Activated CD4-positive, alpha-beta T cell treated with anti-CD3 and anti-CD28 coated beads for 24 hours (primary cell): ENCODE measurements at places on chromosomes 2 and 18.

- DNase-seq, result no peak
Observed at GRCh38 chr2:133992454-133992853, 261.4 kb upstream of the MGAT5 start.

GRCh38 chr2:220653776-220654175 lies 918.3 kb downstream of the EPHA4 start:
- no peak for DNase-seq

DNA sequence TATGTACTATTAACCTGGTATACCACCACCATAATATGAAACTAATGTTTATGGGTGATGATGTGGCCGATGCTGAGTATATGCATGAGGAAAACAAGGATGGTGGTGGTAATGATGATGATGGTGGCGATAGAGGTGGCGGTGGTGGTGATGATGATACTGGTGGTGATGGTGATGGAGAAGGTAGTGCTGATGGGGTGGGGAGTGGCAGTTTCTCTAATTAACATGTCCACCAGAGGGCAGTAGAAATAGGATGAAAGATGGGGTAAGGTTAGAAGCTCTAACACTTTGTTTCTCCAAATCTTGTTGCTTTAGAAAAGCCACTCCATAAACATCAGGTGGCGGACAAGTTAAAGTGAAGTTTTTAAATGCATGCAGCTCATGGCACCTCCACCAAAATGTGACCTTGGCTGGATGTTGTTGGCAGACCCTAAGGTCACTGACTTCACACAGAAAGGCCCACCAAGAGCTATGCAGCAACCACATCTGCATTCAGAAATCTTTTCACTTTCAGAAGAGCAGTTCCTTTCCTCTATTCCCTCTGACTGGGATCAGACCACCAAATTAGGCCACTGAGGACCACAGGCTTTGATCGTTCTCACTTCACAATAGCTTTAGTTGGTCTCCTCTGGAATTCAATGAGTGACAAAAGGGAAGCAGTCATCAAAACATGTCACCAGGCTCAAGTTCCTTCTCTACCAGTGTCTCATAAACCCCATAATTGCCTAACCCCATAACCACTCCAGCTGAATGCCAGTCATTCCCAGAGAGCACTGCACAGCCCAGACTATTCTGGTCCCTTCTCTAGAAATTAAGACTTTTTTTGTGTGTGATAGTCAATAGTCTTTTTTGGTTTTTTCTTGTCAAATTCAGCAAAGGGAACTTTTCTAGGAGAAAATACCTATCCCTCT lies 7.5 kb upstream of the BCL11A start:
- DNase-seq, result no peak

DNA sequence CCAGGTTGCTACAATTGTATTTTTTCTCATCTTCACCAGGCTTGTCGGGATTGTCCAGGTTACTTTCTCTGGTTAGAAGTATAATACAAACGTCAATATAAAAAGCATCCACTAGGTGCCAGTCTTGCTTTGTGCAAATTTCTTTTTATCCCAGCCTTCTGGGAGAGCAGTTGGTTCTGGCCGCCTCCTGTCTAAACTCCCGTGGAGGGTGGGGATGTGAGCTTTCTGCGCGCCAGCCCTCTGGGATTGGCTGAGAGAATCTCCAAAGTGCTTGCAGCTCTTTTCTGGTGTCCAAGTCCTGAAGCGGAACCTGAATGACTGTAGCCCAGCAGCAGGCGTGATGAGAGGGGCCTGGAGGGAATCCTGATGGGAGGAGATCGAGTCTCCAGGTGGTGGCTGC lies 22.4 kb upstream of the TOGARAM2 start:
- DNase-seq, result no peak

GRCh38 chr2:98464772-98465310 lies 20.2 kb downstream of the INPP4A start:
- DNase-seq, result no peak

DNA sequence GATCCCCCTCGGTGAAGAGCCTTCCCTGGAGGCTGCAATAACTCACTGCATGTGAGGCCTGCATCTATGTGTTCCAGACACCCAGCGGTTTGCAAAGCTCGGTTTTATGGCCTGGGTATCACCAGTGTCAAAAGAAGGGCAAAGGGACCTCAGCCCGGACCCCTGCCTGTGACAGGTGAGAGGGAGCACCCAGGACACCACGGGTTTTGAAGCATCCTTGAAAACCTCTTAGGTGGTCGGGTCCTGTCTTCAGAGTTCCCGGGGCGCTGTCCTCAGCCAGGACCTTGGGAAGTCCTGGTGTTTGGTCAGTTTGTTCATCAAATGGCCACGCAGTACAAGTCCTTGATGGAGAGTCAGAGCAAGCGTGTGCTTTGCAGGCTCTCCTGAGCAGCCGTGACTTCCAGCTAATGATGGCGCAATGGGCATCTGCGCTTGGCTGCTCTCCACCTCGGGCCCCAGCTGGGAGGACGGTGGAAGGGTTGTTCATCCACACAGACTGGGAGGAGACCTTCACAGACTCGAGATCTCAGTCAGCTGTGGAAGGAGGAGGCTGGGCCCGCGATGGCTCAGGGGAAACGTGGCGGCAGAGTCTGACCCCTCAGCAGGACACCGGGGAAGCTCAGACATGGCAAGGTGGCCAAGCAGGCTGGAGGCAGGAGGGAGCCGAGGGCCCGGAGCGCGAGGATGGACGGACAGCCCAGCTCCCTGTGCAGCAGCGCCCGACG lies 113.1 kb upstream of the GPC1 start:
- no peak for DNase-seq
